ENCODE measurements at places on chromosomes 13 and 19.

- no peak for DNase-seq
Observed at GRCh38 chr19:5934774-5935472, 20.9 kb downstream of the CAPS start.

GRCh38 chr13:24671386-24672113 is 8.7 kb upstream of the ATP12A start:
- no peak for DNase-seq

GRCh38 chr19:8403098-8403819 is 9.8 kb upstream of the MARCHF2 start:
- no peak for DNase-seq

- no peak for DNase-seq
Observed at GRCh38 chr13:85334187-85334586, 465.0 kb downstream of the SLITRK6 start.

DNA sequence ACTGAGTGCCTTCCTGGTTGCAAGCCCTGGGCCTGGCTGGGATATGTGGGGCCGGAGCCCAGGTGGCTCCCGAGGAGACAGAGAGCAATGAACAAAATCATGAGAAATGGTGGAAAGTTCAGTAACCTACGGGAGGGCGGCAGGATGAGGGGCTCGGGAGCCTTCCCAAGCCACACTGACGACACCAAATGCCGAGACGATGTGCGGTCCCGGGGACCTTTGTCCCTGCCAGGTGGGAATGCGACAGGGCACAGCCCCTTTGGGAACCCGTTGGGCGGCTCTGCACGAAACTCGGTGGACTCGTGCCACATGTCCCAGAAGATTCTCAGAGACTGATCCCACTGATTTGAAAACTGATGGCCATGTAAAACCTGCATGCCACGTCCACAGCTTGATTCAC is 11.7 kb upstream of the ZNF14 start:
- no peak for DNase-seq

DNA sequence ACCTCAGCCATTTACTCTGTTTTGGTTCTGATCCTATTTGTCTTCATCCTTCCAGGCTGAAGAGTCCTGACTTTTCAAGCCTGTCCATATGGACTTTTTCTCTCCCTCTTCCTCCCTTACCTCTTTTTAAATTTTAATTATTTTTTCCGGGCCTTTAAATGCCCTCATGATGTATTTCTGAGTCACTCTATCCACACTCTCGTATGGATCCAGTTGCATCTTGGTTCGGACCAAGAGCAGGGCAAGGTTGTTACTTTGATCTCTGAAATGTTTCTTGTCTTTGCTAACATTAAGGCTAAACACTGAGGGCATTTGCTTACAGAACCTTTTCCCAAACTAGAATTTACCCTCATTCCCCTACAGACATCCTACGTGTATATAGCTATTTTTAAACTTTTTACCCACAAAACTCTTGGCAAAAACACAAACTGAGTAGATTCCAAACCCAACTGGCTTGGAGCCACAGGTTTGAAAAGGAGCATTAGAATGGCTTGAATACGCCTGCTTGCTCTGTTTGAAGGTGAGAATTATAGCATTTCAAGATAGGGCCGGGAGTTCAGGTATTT is 47.4 kb upstream of the SERPINE3 start:
- DNase-seq, result no peak

GRCh38 chr13:33544308-33544707 is 258.8 kb upstream of the STARD13 start:
- DNase-seq, result no peak

DNA sequence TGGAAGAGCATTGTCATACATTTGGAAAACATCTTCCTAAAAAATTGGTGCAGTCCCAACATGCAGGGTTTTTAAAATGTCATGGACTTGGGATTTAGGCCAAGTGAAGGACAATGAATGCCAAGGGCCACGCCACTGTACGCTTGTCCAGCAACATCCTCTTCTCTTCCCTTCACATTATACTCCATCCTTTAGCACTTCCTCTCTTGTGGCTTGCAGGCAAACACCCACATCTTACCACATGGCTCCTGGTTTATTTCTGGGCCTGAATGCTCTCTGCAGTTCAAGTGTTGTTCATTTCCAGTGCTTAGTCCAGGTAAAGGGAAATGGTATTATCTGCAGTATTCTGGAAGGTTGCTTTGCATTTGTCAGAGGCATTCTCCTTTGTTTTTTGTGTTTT is 45.0 kb downstream of the CBY2 start:
- no peak for DNase-seq

GRCh38 chr13:20394506-20394905 is 131.2 kb downstream of the CRYL1 start:
- DNase-seq, result no peak

Measured in stimulated activated CD4-positive, alpha-beta T cell treated with anti-CD3 and anti-CD28 coated beads, Interleukin-15, amount 100 ng/mL, for 48 hours (primary cell).